ENCODE measurements at places on chromosomes 16 and 17.
A peak's percentile ranks its signal among the peaks of the same experiment; 100 is the strongest.

DNA sequence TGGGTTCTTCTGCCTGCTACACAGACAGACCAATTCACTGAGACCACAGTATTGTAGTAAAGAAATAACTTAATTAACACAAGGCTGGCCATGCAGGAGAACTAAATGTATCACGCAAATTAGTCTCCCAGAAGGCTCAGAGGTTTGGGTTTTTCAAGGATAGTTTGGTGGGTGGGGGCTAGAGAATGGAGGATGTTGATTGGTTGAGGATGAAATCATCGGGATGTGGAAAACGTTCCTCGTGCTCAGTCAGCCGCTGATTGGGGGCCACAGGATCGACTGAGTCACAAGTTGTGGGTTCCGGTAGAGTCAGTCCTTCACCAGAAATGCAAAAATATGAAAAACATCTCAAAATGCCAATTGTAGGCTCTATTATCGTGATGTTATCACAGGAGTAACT is 18.7 kb downstream of the RHOT1 start:
- DNase-seq, result no peak

DNA sequence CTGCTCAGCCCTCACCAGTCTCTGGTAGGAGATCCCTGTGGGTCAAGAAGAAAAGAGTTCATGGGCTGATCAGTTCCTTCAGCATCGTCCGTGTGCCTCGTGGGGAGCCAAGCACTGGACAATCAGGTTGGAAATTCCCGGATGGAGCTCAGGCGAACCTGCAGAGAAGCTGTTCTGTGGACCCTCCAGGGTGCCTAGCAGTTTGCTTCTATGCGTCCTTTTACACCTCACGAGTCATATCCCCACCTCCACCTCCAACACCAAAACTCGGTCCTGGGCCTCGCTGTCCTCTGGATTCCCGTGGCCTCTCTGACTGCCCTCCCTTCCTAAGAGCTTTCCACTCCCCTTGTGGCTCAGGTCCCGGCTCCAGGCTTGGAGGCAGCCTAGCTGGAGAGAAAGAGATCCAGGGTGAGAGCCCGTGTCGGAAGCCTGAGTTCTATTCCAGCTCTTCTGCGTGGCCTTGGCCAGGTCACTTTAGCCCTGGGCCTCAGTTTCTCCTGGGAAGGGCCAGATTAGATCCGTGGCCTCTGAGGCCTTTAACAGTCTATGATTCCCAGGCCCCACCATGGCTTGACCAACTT is 26.2 kb upstream of the PIK3R6 start:
- DNase-seq, result no peak

- no peak for DNase-seq
Measured at GRCh38 chr17:7289256-7290032, 5.0 kb downstream of the YBX2 start.

DNA sequence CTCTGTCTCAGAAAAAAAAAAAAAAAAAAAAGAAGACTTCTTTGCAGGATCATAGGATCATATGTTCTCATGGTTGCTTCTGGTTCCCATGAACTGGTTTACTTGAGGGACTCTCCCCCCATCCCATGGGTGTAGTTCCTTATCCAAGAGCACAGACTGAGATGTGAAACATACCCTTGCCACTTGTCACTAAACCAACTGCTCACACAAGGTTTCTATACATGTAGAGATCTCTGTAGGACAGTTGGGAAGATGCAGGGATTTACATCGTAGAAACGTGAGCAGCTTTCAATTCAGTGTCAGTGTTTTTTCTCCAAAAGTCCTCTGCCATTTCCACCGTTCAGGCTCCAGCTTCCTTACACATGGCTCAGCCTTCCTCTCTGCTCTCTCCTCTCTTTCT is 11.1 kb upstream of the TMEM94 start:
- DNase-seq, result no peak

DNA sequence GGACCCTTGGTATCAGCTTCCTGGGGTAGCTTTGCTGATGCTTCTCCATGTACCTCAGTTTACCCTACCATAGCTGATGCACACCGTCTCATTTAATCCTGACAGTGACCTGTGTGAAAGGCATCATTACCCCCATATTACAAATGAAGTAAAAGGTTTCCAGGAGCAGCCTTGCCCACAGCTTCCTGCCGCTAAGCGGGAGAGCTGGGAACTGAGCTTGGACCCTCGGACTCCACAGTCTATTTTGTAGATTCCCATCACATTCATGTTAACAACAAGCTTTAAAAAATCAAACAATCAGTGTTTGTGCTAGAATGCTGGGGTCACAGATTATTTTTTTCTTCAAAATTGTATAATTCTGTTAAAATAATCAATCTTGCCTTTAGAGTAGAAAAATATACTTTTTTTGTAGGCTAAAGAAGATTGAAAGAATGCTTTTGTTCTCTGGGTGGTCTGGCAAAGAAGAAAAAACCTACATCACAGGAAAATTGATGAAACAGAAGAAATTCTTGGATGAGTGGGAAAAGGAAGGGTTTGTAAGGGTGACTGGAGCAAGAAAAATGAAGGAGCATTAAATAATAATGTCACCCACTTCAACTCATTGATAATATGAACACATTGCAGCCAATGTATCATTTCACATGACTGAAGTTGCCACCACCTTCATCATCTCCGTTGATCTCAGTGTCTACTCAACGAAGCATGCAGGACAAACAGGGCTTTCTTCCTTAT is 9.5 kb upstream of the USP10 start:
- DNase-seq, result no peak

- no peak for DNase-seq
Measured at GRCh38 chr16:74936902-74937560, 47.9 kb downstream of the WDR59 start.

DNA sequence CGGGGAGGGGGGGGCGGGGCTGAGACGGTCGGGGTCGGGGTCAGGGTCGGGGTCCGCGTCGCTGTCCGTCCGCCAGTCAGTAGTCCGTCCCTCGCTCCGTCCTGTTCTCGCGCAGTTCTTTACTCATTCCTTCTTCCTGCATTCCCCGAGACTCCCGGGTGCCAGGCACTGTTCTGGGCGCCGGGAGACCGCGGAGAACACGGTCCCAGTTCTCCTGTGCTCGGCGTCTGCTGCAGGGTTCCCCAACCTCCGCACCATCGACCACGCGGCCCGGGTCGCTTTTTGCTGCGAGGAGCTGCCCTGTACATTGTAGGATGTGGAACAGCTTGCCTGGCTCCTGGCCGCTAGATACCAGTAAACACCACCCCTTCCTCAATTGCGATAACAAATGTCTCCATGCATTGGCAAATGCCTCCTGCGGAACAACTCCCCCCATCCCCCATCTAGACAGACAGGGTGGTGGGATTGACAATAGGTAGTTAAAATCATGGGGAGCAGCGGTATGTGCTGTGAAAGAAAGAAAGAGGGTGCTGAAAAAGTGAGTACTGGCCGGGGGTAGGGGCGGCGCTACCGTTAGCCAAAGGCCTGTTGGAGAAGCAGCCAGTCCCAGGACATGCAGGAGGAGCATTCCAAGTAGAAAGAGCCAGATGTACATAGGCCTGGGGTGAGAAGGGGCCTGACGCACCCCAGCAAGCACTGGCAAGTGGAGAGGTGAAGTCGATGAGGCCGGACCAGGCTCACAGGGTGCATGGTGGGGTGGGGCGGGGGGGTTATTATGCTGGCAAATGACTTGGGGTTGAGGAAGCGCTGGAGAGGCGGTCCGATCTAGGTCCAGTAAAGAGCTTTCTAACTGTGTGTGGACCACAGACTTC is 631 bp downstream of the TRAF7 start:
- no peak for DNase-seq

GRCh38 chr17:5587438-5588032 is 3.2 kb upstream of the NLRP1 start:
- DNase-seq, result peak; percentile 20

GRCh38 chr17:78263063-78263735 is 31.8 kb downstream of the TMEM235 start:
- DNase-seq, result no peak

GRCh38 chr16:69482410-69482991 is 58.1 kb downstream of the CYB5B start:
- DNase-seq, result no peak

DNA sequence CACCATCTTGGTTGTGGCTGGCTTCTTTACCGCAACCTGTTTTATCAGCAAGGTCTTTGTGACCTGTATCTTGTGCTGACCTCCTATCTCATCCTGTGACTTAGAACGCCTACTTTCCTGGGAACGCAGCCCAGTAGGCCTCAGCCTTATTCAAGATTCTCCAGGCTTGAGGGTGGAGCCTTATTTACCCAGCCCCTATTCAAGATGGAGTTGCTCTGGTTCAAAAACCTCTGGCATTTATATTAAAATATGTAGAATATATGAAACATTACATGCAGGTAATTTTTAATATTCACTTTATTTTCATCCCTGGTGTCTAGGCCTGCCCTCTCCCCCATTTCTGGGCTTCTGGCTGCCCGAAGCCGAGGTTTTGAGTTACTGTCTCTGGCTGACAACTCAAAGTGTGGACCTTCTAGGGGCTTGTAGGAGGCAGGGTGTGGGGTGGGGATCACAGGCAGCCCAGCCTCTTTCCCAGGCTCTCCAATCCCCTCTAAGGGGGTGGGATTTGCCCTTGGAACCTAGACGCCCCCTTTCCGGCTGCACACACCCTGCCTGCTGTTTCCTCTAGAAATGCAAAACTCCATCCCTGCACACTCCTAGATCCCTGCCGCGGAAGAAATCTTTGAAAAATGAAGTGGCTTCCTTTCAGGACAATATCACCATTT is 152.0 kb downstream of the KCNJ12 start:
- no peak for DNase-seq

DNA sequence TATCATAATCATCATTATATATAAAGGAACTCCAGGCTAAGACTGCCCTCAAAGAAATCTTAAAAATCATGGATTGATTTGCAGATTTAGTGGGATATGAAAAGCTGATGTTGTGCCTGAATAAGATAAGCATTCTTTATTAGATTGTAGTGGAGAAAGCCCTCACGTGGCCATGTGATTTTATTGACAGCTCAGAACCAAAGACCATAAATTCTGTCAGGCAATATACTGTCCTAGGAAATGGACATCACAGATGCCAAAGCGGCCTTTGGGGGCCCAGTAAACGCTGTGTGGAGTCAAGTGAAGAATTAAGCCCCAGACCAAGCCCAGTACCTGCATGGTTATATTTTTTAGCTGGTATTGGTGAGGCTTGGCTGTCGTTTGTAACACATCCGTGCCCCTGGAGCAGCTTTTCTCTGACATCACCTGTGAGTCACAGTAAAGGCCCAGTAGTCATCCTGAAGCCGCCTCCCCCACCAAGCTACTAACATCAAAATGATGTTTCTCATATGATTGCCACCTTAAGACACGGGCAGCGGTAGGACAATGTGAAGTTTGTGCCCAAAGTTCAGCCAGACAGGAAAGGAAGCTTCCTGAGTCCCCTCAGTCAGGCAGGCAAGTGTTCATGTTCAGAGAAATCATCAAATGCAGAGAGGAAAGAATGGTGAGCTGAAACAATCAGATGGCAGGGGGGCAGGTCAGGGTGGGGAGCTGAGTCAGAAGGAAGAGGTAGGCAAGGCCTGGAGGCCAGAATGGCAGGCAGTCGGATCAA is 209.4 kb downstream of the IRX3 start:
- DNase-seq, result no peak

- DNase-seq, result no peak
Measured at GRCh38 chr17:32903774-32904673, 23.9 kb upstream of the TMEM98 start.

GRCh38 chr17:72120642-72121163 is at the start of gene SOX9:
TSS of gene SOX9 (plus strand) at chr17:72121020. CDS start at chr17:72121392, 372 bp downstream.
- DNase-seq, result no peak

- no peak for DNase-seq
Measured at GRCh38 chr16:2190659-2191445, 5.6 kb downstream of the CASKIN1 start.

DNA sequence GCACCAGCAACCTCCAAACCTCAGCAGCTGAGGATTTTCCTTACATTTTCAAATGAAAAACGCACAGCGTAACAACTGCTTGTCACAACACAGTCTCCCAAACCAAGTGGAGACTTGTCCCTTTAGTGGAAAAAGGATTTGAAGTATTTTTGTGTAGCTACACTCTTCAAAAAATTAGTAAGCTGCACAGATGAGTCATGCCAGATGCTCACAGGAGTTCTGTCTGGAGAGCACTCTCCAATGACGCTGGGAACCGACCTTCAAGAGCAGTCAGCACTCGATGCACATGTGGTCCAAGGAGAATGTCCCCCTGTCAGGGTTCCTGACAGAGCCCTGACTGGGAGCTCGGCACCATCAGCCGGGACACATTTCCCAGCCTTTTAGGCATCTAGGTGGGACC is 39.8 kb downstream of the MAP1LC3B start:
- no peak for DNase-seq

DNA sequence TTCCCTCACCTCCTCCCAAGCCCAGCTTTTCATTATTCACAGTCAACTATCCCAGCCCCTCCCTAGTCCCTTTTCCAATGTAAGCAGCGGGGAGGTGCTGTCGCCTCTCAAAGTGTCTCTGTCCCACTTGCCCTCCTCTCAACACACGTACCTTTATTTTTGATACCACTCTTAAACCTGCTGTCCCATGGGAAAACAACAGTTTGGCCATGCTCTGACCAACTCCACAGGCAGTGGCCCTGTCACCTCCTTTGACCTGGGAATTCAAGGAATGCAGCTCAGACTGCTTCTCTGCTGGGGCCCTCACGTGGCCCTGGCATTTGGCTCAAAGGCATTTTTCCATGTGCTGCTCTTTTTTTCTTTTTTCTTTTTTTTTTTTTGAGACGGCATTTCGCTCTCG is 4.2 kb downstream of the LYRM9 start:
- no peak for DNase-seq
